Stimulated activated CD4-positive, alpha-beta T cell treated with anti-CD3 and anti-CD28 coated beads, TNF-alpha, amount 100 ng/mL, for 48 hours (primary cell): ENCODE measurements at places on chromosomes 1 and 21.

DNA sequence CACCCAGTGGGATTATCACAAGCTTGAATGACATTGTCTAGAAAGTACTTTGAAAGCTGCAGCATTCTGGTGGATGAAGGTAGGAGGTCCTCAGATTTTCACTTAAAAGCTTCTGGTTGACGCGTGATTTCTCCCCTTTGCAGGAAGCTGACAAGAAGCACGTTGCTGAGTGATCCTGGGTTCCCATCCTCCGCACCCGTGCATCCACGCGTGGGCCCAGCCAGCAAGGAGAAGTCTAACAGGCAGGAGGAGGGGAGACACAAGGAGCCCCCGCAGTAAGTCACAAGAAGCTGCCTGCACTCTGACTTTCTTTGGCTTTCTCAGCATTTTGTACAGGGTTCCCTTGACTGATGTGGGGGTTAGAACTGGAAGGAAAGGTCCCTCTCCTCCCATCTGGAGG lies 7.8 kb upstream of the B3GALT5 start:
- no peak for DNase-seq

GRCh38 chr21:37199057-37199924 lies 67.8 kb downstream of the VPS26C start:
- DNase-seq: no peak

- no peak for DNase-seq
These were observed 12.5 kb downstream of the PDXK start for GRCh38 chr21:43731476-43731875.

- DNase-seq: no peak
These were observed 47.0 kb upstream of the SDC3 start for GRCh38 chr1:30955448-30956015.

DNA sequence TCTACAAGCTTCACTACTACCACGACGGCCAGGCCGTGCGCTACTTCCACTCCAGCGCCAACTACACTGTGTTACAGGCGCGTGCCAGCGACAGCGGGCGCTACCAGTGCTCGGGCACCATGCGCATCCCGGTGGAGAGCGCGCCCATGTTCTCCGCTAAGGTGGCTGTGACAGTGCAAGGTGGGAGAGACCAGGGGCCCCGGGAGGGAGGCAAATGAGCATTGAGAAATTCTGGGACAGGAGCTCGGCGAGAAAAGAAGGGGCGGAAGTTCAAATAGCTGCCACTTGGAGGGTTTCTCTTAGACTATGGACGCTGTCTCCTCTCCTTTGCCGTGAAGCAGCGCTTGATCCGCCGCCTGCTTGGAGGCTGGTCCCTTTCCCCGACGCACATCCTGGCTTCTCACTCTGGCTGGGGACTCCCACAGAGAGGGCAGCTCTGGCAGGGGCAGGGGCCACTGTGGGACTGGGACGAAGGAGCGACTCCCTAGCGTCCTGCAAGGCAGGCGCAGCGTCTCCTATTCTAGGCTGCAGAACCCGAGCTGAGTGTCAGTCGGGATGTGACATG lies 4.6 kb downstream of the FCRLB start:
- no peak for DNase-seq
